GM23338 (cell line): ENCODE measurements at places on chromosomes 11 and 22.

DNA sequence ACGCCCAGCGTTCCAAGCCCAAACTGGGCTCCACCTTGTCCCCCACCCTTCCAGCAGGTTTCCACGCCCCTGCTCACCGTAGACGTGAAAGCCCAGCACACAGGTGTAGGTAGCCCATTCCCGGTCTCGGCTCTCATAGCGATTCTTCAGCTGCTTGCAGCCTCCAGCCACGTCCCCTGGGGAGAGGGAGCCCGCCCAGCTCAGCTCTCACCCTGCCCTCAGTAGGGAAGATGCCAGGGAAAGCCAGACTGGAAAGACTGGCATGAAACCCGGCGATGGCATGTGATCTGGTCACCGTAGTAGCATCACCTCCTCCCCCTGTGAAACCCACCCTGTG lies 1.4 kb upstream of the MTA2 start:
- peak; percentile 46 for DNase-seq

DNA sequence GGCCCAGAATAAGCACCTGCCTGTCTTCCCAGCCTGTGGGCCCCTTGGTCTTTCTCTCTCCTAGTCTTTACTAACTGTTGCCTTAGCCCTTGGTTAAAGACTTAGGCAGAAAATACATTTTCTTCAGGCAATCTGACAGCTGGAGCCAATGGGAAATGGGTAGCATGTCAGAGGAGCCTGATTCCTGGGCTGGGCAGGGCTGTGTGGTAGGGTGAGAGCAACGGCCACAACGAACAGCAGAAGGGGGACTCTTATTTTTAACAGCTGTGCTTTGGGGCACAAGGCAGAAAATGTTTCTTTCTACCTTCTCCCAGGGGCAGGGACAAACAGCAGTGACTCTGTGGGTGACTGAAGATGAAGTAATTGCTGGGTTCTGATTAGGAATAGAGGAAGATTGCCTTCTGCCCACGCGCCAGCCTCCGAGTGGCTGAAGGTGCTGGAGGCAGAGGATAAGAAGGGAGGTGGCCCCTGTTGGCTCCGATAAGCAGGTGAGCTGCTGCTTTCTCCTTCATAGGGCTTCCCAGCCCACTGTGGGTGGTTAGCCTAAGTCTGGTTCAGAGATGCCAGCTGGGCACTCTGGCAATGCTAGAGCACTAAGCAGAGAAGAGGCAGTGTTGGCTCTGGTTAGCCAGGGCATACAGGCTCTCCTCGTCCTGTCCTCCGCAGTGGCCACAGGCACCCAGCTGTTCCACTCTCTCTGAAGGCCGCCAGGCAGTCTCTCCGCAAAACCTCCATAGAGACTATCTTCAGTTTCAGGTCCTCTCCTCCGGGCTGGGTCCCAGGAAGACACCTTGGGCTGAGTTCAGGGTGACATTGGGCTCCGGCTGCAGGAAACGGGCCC lies 1.5 kb downstream of the YPEL4 start:
- DNase-seq = peak; percentile 35

DNA sequence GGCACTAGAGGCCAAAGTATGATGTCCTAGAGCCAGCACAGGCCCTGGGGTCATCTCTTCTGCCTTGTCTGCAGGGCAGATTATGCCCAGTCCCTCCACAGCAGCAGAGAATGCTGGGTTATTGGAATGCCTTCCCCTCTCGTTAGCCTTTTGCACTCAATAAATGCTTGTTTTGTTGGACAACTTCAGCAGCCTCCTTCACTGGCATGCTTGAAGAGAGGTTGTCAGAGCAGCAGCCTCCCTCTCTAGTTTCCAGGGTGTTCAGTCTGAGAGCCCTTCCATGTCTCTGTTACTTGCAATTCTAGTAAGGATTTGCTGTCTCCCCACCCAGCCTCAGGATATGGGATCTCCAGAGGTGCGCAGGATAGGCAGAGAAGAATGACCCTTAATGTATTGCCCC lies 82.9 kb downstream of the PKNOX2 start:
- no peak for DNase-seq

DNA sequence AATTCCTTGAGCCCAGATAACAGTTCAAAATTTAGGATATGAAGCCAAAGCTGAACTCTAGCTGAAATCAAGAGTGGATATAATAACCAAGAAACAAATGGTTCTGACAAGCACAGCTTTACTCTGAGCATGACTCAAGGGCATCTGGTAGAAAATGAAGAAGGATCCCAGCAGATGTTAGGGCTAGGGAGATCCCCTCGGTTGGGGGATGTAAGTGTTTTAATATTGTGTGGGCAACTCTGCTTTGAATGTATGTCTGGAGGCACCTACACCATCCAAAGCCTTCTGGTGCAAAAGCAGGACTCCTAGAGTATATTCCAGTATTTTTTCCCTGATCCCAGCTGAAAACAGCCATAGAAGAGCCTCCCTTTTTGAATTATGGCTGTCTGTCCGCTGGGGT lies 61.7 kb downstream of the FLI1 start:
- DNase-seq = no peak

- DNase-seq = no peak
Measured at GRCh38 chr11:23078289-23078971, 218.2 kb upstream of the CCDC179 start.

GRCh38 chr11:84384731-84385130 lies 1098.6 kb upstream of the CCDC90B start:
- peak; percentile 76 for DNase-seq

DNA sequence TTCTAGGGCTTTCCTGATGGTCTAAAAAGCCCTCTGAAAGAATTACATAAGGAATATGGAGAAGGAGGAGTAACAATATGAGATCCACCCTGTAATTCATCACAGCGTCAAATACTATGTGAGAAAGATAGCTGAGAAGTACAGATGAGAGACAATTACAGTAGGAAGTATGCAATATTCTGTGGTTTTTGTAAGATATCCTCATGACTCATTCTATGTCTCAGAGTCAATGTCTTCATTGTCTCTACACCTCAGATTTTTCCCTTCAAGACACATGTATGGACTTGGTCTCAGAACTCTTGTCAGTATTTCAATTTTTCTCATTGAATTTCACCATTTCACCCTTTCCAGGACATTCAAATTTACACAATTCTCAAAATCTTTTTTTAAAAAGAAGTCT lies 343.3 kb upstream of the CTSC start:
- DNase-seq = no peak

- DNase-seq = no peak
Measured at GRCh38 chr22:27108425-27109114, 451.2 kb downstream of the MIAT start.

GRCh38 chr11:57424792-57425564 lies 1.9 kb downstream of the SLC43A3 start:
- no peak for DNase-seq

- no peak for DNase-seq
Measured at GRCh38 chr11:116376547-116376946, 396.2 kb downstream of the BUD13 start.

DNA sequence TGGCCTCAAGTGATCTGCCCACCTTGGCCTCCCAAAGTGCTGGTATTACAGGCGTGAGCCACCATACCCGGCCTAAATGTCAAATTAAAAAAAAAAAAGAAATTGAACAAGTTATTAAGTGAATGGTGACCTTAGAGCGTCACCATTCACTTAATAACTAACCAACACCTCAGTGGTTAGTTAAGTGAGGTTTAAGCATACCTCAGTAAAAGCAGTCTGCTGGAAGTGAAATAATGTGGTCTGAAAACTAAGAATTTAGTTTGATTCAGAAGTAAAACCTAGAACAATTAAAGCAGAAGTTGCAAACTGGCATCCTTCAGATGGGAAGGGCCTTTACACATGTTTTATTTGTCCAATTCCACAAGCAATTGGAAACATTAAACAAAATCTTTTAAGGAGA lies 71.5 kb downstream of the FCHSD2 start:
- DNase-seq = no peak

DNA sequence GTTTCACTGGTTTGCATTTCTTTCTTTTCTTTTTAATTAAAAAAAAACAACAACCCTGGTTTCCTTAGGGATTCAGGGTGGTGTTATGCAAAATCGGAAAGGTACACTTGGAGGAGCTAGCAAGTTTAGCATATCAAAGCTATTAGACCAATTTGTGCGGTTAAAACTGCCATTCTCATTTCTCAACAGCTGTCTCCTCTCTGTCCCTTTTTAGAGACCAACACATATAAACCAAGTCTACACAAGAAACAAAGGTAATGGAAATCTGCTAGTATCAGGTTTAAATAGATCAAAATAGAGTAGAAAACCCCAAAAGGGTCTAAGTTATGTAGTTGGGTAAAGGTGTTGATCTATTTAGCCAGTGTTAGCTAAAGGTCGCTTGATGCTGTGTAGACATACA lies 1.7 kb upstream of the SESN3 start:
- peak; percentile 29 for DNase-seq

- no peak for DNase-seq
Measured at GRCh38 chr22:27127911-27128310, 470.5 kb downstream of the MIAT start.

- peak; percentile 84 for DNase-seq
Measured at GRCh38 chr22:42353883-42354727, 78.1 kb downstream of the NFAM1 start.

- no peak for DNase-seq
Measured at GRCh38 chr11:121054266-121054665, 30.4 kb downstream of the TBCEL start.

GRCh38 chr11:102341844-102342318 lies 5.1 kb upstream of the BIRC2 start:
- DNase-seq = peak; percentile 94

DNA sequence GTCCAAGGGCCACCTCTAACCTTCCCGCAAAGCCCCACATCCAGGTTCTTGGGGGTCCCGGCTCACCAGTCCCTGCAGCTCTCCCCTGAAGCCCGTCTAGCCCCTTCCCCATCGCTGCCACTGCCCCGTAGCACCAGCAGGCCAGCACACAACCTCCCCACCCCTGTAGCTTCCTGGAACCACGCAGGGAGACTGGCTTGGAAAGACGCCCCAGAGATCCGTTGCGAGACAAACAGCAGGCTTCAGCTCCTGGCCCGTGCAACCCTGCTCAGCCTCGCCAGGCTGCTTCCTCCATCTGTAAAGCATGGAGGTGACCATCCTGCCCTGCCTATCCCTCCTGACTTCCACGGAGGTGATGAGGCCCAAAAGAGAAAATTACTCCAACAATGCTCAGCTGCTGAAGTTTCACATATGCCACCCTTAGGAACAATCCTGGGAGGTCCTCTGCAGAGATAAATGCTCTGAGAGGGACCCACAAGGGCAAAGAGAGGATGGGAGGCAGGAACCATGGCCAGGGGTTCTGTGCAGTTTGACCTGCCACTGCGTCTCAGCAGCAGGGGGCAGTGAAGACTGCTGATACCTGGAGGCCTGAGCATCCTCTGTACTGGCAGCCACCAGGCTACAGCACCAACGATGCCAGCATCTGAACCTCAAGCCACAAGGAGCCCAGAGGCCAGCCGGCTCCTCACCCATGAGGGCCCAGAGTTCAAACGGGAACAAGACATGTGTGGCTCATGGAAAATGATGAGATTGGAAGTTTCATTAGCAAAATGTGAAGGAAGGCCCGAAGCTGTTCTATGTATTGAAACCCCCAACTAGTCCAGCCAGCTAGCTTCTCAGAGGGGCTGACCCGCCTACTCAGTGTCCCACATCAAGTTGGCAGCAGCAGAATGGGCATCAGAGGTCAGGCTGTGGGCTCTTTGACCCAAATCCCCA lies 16.1 kb downstream of the DGCR2 start:
- peak; percentile 51 for DNase-seq

GRCh38 chr11:125680747-125681146 lies at the start of gene ACRV1:
ACRV1 (minus strand) TSS chr11:125680847; CDS start chr11:125680780, 67 bp downstream.
- no peak for DNase-seq

DNA sequence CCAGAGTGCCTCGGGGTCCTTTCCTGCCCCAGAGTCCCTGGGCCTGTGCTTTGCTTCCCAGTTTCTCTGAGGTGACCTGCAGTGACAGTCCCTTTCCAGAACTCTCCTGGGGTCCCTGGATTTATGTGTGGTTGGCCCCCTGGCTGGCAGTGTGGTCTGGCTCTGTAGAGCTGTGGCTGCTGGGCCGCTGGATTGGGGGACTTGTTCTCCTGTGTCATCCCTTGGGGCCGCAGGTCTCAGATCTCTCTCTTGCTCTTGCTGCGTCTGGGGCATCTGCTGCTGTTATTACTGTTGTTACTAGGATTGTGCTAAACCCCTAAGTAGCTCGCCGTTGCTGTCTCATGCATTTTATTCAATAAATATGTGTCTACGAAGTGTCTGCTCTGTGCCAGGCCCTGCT lies 31.9 kb downstream of the FAM83F start:
- DNase-seq = no peak

DNA sequence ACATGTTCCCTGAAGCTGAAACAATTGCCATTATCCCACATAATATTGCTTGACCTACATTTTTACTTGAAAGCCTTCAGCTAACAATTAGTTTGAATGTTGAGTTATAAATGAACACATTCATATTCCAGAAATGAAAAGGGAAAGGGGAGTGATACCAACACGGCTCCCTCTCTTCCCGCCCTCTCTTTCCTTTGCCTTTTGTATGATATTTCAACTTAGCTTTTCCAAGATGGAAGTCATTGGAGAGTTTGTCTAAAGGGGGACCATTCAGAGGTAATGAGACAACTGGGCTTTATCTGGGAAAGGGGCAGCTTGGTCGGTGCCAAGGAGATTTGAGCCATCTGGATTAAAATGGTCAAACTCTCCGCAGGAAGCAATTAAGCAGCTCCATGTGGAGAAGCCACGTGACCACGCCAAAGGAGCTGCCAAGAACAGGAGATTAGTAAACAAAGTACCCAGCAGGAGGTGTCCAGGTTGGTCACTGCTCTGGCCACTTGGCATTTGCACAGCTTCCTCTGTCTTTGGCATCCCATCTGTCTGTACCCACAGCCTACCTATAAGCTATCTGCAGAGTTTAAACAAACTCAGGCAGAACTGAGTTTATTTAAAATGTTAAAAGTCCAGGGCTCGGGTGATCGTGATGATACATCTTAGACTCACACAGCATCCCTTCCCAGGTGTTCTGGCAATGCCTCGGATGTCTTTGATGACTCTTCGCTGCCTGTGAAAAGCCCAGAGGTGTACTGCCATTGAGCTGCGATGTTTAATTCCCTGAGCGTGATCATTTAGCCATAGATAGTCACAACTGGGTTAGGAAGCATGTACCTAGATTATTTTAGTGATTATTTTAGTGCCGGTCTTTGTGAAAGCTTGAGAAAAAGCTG lies 735.9 kb downstream of the NTM start:
- no peak for DNase-seq

- no peak for DNase-seq
Measured at GRCh38 chr11:19605520-19606371, 106.9 kb upstream of the NAV2 start.

- DNase-seq = no peak
Measured at GRCh38 chr11:1057806-1058205, 16.9 kb upstream of the MUC2 start.

DNA sequence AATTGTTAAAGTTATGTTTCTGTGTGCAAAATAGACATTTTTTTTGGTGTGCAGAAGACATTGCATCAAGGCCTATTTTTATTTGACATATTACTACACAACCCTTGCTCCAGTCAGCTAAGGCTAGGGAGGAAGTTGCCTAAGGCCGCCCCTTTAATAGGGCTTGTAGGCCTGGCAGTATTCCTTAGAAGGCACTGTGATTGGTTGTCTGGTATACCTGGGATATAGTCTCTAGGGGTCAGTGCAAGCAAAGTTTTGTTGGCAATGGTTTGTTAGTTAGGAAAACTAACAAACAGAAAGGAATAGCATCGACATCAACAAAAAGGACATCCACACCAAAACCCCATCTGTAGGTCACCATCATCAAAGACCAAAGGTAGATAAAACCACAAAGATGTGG lies 16.9 kb downstream of the CCDC15 start:
- peak; percentile 78 for DNase-seq
